Suppressor macrophage treated with lipopolysaccharide for 1 hour (primary cell): ENCODE measurements at places on chromosomes 16 and 17.

GRCh38 chr16:23257682-23258081 is 44.4 kb upstream of the SCNN1B start:
- no peak for DNase-seq

- no peak for DNase-seq
These were observed 37.4 kb upstream of the EMP2 start for GRCh38 chr16:10617662-10618420.

DNA sequence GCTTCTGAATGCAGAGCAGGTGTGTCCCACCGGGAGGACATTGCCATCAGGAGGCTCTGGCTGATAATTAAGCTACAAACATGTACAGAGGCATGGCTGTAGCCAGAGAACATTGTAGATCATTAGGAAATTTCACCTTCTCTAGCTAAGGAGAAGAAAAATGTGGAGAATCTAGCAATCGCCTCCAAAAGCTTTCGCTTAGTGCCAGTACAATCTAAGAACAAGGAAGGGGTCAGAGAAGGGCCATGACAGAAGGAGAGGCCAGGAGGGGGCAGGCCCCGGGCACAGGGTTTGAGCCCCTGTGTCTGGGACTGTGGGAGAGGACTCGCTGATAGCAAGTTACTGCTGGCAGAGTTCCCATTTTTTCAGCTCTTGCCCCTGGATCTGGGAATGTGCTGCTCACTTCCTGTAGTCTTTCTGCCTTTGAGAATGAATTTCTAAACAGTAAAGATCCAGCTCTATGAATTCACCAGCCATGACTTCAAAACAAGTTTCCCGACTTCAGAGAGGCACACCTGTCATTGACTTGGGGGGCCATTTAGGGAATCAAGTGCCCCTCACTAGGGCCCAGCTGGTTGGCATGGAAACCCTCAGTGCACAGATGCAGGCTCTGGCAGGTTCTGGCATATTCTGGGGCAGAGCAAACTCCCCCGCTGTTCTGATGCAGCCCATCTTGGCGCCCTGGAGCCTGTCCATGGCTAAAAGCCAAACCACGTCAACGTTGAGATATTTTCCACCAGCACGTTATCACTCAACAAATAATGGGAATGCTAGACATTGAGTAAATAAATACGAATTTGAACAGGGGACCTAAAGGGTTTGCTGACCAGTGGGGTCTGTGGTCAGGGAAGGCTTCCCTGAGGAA is 59.5 kb upstream of the CACNG4 start:
- no peak for DNase-seq

GRCh38 chr17:81002409-81003361 is 11.0 kb downstream of the CHMP6 start:
- DNase-seq, result no peak

- no peak for DNase-seq
These were observed 87.8 kb downstream of the PLXDC1 start for GRCh38 chr17:39063681-39064069.

DNA sequence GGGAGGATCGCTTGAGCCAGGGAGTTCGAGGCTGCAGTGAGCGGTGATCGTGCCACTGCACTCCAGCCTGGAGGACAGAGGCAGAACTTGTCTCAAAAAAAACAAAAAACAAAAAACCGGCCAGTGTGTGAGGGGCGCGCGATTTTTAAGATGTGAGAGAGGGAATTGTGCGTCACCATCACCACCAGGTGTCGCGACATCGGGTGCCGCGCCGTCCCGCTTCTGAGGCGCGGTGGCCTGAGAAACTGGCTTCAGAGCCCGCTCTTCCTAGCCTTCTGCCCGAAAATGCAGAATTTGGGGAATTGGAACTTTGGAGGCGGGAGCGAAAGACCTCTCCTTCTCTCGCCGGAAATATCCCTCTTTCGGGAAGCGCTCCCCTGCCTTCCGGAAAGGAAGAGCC is 524.8 kb downstream of the KCNJ18 start:
- DNase-seq, result no peak

GRCh38 chr17:6756425-6757031 is 682 bp downstream of the XAF1 start:
- peak; percentile 54 for DNase-seq

DNA sequence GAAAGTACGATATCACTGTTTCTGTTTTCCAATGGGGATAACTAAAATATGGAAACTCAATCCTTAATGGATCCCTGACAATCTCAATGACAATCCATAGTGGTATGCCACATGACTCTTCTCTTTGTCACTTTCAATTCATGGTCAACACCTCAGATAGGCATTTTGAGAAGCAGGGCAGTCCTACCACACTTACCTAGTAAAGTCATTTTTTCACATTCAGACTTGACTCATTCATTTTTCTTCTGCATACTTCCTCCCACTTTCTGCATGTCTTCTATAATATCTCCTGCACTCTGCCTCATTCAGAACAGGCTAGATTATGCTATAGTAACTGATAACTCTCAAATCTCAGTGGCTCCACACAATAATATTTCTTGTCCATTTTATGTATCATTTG is 117.5 kb downstream of the FTO start:
- no peak for DNase-seq

DNA sequence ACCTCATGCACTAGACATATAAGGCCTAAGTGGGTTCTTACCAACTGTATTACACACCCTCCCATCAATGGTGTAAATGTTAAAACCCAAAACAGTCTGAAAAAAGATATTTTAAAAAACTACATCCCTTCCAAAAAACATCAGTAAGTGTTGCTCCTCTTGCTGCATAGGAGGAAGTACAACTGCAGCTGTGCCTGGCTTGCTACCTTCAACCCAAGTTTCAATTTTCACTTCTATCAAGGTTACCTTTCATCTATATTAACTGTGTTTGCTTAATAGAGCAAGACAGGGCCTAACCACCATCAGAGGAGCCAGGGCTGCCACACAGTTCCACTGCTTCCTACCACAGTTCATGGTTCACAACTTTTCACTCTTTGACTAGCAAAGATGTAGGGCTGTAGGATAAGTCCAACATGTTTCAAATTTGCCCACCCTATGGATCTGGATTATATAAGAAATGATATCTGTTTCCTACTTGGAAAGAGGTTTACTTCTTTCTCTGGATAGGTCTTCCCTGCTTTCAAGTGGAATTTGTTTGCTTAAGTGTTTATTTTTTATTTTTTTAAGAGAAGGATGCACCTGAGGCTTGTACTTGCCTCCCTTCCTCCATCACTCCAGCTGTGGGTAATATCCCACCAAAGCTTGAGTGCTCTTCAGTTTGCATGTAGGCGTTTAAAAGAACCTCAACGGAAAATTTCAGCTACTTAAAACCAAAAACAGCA is 56.7 kb downstream of the GRB7 start:
- DNase-seq, result no peak

DNA sequence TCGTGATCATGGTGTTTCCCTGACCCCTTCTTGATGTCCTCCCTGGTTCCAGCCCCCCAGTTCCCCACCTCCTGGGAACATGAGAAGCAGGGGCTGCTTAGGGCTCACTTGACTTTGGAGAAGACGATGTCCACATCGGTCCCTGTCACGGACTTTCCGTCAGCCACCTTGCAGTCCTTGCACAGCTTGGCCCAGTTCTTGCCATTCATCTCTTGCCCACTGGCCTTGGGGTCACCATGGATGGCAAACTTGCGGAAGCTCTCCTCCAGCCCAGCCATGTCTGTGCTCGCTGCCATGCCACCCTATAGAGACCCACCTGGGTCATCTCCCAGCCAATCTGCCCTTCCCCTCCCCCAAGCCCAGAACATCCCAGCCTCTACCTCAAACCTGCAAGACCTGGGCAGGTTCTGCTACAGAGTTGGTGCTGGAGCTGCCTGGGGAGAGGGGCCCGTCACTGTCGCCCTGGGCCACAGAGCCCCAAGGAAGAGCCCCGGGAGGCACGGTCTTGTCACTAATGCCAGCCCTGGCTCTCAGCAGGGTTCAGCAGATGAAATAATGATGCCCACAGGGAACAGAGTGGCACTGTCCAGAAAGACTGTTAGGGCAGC is 2.4 kb downstream of the TPPP3 start:
- no peak for DNase-seq

GRCh38 chr16:764848-765487 is 4.4 kb downstream of the MSLN start:
- no peak for DNase-seq

DNA sequence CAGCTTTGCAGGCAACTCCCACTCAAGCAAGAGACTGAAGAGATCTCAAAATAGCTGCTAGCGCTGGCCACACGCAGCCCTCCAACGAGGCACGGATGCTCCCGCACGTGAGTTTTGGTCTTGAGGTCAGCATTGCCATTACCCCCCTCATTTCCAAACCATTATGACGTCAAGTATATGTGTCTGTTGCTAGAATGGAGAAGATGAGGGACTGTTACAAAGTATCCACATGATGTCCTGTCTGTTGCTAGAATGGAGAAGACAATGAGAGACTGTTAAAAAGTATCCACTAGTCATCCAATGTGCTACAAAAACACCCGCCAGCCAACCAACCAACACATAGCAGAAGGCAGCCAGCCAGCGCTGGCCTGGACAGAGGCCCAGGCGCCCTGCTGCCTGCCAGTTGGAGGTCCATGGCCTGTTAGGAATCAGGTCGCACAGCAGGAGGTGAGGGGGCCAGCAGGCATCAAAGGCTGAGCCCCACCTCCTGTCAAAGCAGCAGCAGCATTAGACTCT is 24.8 kb downstream of the KLHDC4 start:
- no peak for DNase-seq

GRCh38 chr17:77441130-77441920 is 300.6 kb downstream of the SEC14L1 start:
- DNase-seq, result peak; percentile 85

DNA sequence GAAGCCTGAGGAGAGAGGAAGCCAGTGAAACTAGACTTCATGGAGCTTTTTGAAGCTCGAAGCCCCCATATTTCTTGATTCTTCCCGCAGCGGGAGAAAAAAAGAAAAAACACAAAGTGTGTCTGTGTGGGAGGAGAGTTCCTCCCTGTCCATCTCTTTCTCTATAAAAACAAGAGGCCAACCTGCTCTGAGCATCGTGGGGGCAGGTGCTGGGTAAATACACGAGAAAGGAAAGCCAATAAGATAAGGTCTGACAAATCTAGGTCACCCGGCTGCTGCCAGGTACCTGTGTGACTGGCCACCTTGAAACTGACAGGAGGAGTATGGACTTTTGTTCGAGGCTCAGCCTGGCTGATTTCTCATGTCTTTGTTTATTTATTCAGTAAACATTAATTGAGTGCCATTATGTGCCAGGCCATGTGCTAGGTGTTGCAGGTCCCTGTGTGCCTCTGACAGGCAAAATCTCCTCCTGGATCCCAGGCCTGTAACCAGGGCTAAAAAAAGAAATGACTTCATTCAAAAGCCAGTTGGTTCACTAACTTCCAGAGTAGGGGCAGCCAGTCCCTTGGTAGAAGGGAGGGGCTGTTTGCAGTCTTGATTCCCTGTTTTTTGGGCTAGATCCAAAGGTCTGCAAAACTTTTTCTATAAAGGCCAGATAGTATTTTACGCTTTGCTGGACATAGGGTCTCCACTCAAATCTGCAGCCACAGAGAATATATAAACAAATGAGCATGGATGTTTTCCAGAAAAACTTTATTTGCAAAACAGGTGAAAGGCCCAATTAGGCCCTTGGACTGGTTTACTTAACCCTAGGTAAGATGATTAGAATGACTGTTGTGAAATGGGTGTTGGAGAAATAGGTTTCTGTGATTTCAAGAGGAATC is 35.6 kb downstream of the YPEL2 start:
- peak; percentile 33 for DNase-seq

GRCh38 chr16:79562166-79562823 is 38.2 kb downstream of the MAF start:
- DNase-seq, result no peak
